ENCODE measurements at places on chromosomes 12 and 14.

DNA sequence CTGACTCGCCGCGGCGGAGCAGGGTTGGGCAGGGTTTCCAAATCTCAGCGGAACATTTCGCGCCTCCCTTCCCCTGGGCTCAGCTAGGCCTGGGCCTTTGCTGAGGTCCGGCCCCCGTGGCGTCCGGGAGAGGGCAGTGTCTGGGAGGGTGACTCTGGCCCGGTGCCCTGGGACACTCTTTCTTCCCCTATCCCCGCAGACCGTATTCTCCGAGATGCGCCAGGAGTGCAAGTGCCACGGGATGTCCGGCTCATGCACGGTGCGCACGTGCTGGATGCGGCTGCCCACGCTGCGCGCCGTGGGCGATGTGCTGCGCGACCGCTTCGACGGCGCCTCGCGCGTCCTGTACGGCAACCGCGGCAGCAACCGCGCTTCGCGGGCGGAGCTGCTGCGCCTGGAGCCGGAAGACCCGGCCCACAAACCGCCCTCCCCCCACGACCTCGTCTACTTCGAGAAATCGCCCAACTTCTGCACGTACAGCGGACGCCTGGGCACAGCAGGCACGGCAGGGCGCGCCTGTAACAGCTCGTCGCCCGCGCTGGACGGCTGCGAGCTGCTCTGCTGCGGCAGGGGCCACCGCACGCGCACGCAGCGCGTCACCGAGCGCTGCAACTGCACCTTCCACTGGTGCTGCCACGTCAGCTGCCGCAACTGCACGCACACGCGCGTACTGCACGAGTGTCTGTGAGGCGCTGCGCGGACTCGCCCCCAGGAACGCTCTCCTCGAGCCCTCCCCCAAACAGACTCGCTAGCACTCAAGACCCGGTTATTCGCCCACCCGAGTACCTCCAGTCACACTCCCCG lies 3.0 kb downstream of the WNT1 start:
- no peak for DNase-seq

DNA sequence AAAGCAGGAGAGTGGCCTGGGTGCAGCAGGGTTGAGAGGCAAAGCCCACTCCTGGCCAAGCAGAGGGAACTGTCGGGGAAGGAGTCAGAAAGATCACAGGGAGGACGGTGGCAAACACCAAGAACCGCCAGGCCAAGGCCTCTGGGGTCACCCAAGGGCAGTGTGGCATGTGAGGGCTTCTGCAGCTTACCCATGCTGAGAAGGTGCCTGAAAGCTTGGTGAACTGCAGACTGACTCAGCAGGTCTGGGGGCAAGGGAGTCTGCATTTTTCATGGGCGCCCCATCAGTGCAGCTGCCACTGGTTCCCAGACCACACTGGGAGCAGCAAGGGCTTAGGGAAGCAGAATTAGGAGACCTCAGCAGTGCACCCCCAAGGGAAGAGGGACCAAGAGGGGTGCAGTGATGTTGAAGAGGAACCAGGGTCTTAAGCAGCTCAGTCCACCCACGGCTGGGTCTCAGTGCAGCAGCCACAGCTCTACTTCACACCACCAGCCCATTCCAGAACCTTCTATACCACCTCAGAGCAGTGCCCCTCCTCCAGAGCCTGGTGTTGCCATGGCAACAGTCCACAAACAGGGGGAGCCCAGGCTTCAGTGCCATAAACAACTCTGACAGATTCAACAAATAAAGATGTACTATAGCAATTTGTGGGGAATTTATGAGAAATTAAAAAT lies 59.4 kb downstream of the ITPK1 start:
- no peak for DNase-seq

DNA sequence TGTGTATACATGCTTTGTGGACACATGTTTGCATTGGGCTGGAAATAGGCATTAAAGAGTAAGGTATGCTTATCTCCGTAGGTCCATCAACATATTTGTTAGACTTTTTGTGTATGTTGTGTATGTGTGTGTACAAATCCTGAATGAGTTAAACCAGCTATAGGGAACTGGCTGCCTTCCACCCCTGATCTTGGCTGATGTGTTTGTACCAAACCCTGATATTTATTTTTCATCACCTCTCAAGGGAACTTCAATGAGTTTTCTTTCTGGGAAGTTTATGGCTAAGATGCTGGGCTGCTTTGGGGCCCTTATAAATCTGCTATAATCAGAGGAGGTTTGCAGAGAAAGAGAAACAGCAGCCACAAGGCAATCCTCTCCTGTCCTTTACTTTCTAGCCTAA lies 37.1 kb upstream of the CISTR start:
- DNase-seq, result no peak

- no peak for DNase-seq
These were observed 314.1 kb downstream of the SNAPC1 start for GRCh38 chr14:62076368-62076767.

DNA sequence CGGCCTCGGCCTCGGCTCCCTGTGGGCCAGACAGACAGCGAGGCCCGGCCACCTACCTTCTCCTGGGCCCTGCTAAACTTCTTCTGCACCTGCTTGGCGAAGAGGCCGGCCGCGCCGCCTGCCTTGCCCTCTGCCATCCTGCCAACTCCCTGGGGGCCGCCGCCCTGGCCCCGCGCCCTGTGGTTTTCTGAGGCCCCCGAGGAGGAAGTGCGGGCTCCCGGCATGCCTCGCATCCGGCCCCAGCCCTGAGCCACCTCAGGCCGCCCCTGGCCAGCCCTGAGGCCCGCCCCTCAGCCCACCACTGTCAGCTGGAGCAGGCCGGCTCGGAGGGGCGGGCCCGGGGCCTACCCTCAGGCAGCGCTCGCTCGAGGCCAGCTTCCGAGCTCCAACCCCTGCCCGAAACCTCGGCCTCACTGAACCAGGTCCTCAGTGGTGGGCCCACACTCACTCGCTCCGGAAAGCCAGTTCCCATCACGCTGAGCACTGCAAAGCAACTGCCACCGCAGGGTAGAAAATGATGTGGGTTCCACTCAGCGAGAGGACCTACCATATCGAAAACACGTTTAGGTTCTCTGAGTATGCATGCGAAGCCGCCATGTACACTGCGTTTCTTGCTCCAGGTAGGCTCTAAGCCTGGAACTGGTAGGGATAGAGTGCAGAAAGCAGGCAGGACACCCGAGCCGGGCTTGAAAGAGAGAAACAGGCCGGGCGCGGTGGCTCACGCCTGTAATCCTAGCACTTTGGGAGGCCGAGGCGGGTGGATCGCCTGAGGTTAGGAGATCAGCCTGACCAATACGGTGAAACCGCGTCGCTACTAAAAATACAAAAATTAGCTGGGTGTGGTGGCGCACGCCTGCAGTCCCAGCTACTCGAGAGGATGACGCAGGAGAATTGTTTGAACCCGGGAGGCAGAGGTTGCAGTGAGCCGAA lies at the start of gene BIN2:
BIN2 (minus strand) TSS at position 209 of the 930 bp plus-strand sequence; CDS start at position 137, 72 bp downstream.
- DNase-seq, result no peak

GRCh38 chr12:32589165-32589865 lies 89.8 kb upstream of the DNM1L start:
- DNase-seq, result no peak

DNA sequence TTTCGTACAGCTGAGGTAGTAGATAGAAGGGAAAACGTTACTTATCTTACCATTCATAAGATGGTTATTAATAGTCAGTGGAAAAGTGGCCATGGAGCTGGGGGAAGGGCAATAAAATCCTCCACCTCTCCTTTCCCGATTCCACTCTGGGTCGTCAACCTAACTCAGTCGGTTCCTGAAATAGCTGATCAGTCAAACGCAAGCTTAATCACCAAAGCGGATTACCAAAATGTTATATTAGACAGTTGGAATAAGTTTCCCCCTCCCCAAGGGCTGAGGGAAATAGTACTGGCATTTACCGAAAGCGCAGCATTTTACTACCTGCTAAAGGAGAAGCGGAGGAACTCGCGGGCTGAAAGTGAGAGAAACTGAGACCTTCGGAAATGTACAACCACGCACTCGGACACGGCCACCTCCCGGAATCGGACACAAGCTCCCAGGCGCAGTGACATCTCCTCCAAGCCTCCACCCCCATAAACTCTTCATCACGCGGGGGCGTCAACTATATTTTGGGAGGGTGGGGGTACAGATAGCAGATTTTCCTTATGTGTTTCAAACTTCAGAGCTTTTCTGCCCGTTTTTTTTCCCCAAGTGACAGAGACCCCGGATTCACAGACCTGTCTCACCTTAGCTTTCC lies 1.2 kb downstream of the PPM1H start:
- DNase-seq, result no peak

- no peak for DNase-seq
These were observed 318.1 kb downstream of the ADAMTS20 start for GRCh38 chr12:43233861-43234260.

GRCh38 chr12:123057513-123058265 lies 77.2 kb downstream of the ARL6IP4 start:
- DNase-seq, result no peak

DNA sequence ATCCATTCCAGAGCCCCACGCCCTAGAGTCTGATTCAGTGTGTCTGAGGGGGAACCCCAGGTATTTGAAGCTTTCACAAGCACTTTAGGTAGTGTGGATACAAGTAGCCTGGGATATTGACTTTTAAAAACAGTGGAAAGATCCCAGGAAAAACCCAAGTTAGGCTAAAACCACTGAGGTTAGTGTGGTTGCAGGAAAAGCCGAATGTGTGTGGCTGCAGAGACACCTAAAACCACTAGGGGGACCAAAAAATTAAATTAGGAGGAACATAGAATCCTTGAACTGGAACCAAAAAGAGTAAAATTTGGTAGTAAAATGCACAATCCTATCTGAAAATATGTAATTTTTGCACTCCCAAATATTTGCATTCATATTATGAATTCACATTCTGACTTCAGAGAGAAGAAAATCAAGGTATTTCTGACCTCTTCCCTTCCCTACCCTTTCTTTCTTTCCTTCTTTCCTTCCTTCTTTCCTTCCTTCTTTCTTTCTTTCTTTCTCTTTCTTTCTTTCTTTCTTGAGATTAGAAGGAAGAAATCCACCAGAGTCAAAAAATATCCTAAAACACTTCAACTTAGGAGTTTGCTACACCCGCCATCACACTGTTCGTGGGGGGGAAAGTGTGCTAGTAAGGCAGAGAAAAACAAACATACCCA lies 37.8 kb downstream of the SLCO1A2 start:
- DNase-seq, result peak; percentile 19

GRCh38 chr14:54570631-54571415 lies 3.9 kb downstream of the SAMD4A start:
- peak; percentile 92 for DNase-seq

GRCh38 chr14:30960216-30960615 lies 65.2 kb upstream of the AP4S1 start:
- DNase-seq, result peak; percentile 9

DNA sequence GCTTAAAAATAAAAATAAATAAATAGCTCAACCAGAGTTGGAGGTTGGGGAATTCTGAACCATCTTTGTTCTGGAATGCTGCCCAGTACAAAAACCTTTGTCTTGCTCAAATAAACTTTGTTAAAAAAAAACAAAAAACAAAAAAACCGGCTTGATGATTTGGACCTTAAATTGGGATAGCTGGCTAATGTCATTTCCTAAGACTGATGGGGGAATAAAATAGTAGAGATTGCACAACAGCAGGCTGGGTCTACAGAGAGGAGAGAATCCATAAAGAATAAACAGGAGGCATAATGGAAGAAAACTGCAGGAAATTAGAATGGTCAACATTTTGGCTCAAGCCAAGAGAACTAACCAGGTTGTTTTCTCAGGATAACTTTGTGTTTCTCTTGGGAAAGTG lies 370.9 kb downstream of the AEBP2 start:
- DNase-seq, result no peak

DNA sequence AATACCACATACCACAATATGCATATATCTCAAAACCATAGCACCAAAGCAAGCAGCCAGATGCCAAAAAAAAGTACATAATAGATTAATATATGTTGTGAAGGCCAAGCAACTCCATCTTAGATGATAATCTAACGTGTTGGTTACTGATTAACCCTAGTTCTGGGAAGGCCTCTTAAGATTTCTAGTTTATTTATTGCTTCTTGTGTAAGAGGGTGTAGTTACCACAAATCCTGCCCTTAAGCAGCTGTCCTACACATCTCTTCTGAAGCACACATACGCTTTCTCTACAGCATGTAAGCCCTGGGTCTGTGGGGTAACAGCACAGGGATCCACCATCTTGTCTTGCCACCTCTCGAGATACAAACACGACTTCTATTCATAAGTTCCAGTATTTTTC lies 236.8 kb upstream of the AVPR1A start:
- no peak for DNase-seq

DNA sequence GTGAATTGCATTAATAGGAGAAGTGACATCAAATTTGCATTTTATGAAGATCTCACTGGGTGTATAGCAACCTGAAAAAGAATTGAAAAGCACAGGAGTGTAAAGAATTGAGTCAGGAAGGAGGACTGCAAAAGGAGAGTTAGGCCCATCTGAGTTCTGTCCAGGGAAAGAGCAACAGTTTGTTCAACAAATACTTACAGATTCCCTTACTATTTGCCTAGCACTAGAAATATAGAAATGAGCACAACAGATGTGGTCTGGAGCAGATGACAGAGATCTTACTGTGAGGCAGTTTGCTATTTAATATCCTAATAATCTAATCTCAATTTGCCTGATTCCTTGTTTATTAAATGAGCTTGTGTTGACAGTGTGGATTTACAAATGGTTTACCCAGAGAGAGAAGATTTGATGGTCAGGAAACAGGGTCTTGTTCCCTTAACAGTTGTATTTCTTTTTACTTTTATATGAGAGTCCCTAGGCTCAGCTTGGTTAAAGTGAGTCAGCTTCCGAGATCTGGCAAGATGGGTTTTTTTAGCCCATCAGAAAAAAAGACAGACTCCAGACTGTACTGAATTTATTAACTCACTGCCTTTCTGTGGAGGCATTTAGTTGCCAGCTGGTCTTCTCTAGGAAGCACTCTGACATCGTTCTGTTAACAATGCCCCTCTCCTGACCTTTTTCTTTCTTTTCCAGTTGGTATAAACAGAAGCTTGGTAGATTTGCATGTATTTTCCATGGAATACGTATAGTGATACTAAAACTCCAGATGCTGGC lies 229.7 kb downstream of the TTC6 start:
- DNase-seq, result no peak

DNA sequence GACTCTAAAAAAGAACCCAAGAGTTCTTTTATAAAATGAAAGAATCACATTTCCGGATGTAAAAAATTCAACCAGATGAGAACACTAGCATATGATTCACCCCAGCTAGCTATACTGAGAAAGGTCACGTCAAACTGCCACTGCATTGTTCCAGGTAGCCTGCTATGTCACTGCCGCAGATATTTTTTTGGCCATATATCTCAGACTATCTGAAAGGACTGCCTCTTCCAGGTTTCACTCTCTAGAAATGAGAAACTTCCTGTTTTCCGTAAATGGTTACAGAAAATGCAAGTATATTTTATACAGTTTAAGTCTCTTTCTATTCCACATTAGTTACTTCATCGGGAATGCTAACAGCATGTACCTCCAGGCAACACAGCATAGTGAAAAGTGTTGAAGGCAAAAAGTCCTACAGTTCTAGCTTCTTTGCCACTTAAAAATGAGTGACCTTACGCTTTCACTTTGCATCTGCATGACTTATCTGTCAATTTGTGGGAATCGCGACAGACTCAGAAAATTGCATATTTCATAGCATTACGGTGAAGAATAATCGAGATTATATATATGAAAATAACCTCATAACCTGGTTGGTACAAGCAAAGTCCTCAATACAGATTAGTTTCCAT lies 105.2 kb downstream of the MED13L start:
- no peak for DNase-seq
